Heart left ventricle (tissue), 16 donors: ENCODE measurements at places on chromosomes 2 and 18.
A peak's percentile ranks its signal among the peaks of the same experiment; 100 is the strongest.

DNA sequence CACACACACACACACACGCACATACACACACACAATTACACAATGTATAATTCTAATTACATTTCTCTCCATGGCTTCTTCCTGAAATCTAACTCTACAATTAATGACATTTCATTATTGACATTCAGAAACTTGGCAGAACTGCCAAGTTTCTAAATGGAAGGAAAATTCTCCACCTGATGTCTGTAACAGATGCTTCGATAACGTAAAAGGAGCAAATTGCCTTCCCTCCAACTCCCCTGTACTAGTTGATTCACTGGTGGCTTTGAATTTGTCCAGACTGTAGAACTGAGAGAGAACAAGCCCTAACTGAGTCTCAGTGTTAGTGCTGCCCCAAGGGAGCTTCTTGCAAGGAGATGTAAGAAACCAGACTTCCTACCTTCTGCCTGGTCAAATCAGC lies 255.1 kb upstream of the TMEM200C start:
- DNase-seq = no peak

DNA sequence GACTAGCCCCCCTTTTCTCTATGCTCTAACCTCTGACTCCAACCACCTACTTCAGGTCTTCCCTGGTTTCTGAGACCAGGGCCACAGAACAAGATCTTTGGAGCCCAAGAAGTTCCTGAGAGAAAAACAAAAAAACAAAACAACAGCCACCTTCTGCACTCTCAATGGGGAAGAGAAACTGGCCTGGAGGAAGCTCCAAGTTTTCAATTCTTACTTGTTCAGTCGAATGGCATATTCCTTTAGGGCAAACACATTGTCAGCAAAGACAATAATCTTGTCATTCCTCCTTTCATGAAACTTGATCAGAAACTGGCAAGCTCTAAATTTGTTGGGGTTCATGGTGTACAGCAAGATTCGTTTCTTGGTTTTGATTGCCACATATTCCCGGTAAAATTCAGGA lies 15.0 kb downstream of the ERCC3 start:
- DNase-seq = no peak

DNA sequence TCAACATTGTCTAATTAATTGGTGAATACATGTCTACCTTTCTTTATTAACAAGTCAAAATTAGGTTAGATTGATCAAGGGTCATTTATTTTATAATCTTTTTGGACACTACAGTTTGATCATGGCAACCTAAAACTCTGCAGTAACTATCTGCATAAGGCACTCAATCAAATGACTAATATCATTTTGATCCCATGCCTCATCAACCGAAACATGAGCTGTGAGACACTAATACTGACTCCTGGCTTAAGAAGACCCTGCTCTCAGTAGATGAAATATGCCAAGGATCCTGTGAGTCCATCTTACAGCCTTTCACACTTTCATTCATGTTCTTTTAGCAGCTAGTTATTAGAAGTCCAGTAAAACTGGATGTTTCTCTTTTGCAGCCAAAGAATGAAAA lies 169.4 kb upstream of the CAVIN2 start:
- DNase-seq = no peak

DNA sequence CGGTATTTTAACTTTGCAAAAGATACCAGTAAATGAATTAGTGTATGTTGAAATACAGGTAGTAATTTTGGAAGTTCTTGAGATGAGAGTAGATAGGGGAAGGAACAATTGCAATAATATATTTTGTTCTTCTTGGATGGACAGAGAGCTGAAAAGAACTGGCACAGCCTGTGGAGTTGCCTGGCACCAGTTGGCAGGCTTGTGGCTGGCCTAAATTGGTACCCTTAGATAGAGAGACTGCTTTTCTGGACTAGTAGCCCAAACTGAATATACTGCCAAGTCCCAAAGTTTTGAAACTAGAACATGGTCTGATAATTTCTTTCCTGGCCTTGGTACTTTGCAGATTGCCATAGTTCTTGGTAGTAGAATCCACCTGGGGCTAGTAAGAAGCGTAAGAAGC lies 26.9 kb downstream of the MYO1B start:
- no peak for DNase-seq

DNA sequence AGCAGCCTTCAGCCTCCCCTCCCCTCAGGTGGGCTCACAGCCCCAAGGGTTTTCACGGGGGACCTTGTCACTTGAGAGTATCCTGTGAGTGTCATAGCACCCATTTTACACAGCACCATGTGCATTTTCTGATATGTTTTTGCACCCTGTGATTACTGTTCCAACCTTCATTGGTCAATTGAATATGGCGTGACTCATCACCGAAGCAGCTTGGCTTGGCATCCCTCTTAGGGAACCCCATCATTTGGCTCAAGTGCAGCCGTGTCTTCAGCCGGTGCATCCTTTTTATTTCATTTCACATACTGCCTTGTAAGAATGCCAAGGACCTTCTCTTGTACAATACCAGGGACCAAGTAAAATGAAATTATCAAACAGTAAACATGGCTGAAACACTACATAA lies 57.6 kb downstream of the NPAS2 start:
- DNase-seq = no peak

DNA sequence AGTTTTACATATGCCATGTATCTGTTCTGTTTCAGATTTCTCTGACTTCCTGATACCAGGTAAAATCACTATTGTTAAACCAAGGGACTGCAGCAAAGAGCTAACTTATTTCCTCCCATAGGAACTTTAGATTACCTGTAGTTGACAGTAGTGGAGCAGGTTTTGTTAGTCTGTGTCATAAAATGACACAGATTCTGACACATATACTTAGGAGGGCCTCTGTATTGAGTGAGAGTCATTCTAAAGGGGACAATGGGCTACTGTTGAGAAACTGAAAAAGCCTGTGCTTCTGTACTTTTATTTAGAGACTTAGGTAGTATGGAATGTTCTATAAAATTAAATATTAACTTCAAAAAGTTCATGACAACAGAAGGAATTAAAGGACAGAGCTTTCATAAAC lies 48.2 kb downstream of the KCMF1 start:
- DNase-seq = no peak

- no peak for DNase-seq
Observed at GRCh38 chr2:231152800-231153557, 28.1 kb upstream of the HTR2B start.

DNA sequence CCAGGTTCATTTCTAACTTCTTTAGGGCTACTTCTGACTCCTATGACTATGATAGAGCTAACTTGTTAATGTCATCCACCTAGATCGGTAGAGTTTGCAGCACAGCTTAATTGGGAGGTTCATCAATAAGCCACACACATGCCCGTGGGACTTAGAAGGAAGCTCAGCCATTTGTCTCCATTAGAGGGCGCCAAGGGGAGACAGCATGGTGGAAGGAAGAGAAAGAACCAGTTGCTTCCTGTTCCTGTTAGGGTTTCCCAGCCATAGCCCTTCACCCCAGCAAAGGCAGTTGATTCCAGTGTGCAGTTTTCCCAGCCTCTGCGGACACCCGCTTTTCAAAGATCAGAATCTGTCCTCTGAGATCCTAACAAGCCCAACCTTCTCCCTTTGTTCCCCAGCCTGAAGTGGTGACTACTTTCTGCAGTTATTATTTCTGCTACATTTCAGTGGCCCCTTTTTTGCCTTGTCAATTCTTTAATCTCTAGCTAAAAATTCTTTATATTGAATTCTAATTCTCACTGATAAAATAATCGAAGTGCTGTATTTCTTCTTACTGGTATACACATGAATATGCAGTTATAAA lies 30.3 kb downstream of the MAIP1 start:
- DNase-seq = peak; percentile 67
